Activated T-cell treated with anti-CD3 and anti-CD28 coated beads, Interleukin-2, amount 50 U/mL, for 72 hours (primary cell): ENCODE measurements at places on chromosomes 16 and 17. TPM values are rescaled to one million over a fixed set of nuclear protein-coding genes. Genes with fewer than 3 reads are reported as not detected.

DNA sequence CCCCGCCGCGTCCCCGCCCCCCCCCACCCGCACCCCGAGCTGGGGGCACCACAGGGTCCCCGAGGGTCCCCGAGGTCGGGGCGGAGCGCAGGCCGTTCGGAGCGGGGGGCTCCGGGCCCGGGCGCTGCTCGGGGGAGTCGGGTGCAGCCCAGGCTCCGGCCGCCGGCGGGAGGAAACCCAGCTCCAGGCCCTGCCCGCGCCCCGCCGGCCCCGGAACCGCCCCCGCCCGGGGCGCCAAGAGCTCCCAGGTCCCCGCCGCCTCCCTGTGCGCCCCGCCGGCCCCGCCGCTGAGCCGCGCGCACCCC lies 33.2 kb upstream of the RPH3AL start:
- H3K27ac ChIP-seq, result no peak overlapping the region
- peaks cover 27% of the 10 kb centered on the region for H3K27me3 ChIP-seq
- DNase-seq, result no peak
- H3K4me3 ChIP-seq, result no peak overlapping the region

DNA sequence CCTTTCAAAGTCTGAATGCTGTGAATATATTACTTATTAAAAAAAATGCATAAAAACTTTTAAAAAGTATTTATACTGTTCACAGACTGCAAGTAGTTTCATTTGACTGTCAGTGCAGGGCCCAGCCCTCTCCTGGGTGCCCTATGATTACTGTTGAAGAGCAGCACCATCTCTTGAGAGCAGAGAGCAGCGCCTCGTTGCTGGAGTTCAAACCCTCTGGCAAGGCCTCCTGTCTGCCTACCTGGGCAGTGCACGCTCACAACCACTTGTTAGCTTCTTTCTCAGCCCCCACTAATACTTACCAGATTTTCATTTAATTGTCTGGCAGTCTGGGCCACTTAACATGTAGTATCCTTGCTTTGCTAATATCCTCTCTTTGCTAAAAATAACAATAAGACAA lies 233.4 kb downstream of the PHKB start:
- peaks cover 5% of the 10 kb centered on the region for H3K4me1 ChIP-seq
- H3K27ac ChIP-seq, result no peak overlapping the region
- no peaks in the 10 kb centered on the region for H3K27me3 ChIP-seq

GRCh38 chr16:16042076-16042475 lies 92.7 kb downstream of the ABCC1 start:
- no peak for DNase-seq
- H3K4me3 ChIP-seq, result no peak overlapping the region
- peaks cover 4% of the 10 kb centered on the region for H3K4me1 ChIP-seq
- H3K27ac ChIP-seq, result peak overlapping the region; percentile 35
- H3K36me3 ChIP-seq, result peaks cover 16% of the 10 kb centered on the region

DNA sequence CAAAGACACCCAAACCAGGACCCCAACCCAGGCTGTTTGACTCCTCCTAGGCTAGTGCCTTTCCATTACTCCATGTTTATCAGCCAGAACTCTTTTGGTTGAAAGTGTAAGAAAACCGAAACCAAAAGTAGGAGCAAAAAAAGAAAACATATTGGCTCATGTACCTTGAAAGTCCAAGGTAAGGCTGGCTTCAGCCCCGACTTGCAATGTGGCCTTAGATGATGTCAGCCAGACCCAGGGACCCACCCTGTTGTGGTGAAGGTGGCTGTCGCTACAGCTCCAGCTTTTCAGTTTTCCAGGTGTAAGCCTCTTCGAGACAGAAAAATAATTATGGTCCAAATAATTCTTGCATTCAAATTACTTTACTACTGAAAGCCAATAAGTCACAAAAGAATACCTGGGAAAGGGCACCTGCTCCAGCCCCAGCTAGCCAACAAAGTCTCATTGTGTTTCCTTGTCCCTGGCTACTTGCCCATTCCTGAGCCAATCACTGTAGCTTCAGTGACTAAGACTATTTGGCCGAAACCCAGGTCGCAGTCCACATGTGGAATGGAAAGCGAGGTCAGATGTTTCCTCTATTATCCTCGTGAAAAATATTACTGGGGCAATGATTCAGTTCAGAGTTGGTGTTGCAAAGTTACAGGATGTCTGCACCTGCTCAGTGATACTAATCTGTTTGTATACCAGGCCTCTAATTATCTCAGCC lies 20.7 kb downstream of the DNAH9 start:
- no peaks in the 10 kb centered on the region for H3K27me3 ChIP-seq
- no peak overlapping the region for H3K27ac ChIP-seq
- H3K36me3 ChIP-seq, result peaks cover 1% of the 10 kb centered on the region

DNA sequence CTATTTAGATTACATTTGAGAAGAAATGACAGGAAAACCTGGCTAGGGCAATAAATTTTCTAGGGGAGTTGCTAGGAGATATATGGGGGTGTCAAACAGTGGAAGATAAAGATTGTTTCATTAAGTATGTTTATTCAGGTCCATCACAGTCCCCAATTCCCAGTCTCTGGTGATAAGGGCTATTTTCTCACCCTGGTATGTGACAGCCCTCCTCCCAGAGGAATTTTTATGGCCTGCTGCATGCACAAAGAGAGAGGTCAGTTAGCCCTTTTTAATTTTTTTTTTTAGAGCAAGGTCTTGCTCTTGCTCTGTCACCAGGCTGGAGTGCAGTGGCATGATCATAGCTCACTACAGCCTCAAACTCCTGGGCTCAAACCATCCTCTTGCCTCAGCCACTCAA lies 53.6 kb upstream of the ATF7IP2 start:
- H3K36me3 ChIP-seq, result peaks cover 5% of the 10 kb centered on the region
- H3K27ac ChIP-seq, result no peak overlapping the region
- H3K4me3 ChIP-seq, result no peak overlapping the region
- peaks cover 43% of the 10 kb centered on the region for H3K4me1 ChIP-seq
- no peak for DNase-seq
- H3K27me3 ChIP-seq, result no peaks in the 10 kb centered on the region

DNA sequence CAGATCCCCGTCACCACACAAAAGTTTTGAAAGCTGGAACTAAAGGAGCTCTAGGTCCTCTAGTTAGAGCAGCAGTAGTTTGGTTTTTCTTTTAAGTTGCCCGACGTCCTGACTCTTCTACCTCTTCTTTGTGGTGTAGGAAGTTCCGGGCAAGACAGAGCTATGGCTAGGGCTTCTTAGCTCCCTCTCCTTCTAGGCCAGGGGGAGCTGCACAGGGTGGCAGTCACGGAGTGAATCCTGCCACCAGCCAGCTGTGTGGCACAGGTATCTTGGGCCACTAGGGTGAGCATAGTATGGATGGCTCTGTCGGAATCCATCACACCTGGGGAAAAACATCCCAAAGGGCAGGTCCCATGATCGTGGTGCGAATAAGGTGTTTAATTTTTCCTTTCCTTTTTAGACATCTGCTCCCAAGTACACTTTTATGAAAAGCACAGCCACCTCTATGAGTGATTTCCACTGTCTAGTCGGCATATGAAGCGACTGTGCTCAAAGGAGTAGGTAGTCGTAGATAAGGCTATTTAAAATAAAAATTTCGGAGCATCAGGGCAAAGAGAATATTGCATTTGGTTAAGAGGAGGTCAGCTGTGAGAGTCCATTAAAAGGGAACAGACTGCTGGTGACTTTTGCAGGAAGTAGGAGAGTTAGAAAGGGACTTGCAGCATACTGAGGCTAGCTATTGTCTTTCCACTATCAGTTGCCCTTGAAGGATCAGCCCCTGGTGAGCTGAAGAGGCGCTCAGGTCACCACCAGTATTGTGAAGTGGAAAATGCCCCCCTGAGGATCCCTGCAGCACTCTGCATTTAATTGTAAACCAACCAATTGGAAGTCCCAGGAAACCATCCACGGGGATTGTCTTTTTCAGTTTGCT lies 2.1 kb downstream of the PRKCA start:
- DNase-seq, result peak; percentile 45
- H3K4me1 ChIP-seq, result peaks cover 68% of the 10 kb centered on the region
- H3K4me3 ChIP-seq, result peak overlapping the region; percentile 93

- H3K36me3 ChIP-seq, result peaks cover 3% of the 10 kb centered on the region
- peak overlapping the region; percentile 99 for H3K27ac ChIP-seq
- DNase-seq, result peak; percentile 74
- H3K4me3 ChIP-seq, result peak overlapping the region; percentile 81
These were observed 186.7 kb downstream of the MSI2 start for GRCh38 chr17:57442914-57443571.

- no peak overlapping the region for H3K4me3 ChIP-seq
- peaks cover 17% of the 10 kb centered on the region for H3K36me3 ChIP-seq
- peaks cover 51% of the 10 kb centered on the region for H3K4me1 ChIP-seq
- no peaks in the 10 kb centered on the region for H3K27me3 ChIP-seq
- peak overlapping the region; percentile 87 for H3K27ac ChIP-seq
These were observed 39.2 kb downstream of the CYLD start for GRCh38 chr16:50781043-50781442.

DNA sequence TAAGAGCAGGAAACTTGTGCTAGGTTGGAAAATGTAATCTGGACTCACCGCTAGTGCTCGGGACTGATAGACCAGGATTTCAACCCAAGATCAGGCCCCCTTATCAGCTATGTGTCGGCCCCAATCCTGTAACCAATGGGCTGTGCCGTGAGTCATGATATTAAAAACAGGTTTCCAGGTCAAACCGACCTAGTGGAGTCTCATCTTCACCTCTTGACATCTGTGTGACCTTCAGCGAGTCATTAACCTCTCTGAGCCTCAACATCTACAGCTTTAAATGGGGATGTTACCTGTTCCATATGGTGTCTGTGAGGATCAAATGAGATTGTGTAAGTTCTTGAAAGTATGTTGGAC lies 512 bp downstream of the PMM2 start:
- H3K4me1 ChIP-seq, result peaks cover 51% of the 10 kb centered on the region
- H3K36me3 ChIP-seq, result peaks cover 18% of the 10 kb centered on the region
- H3K27ac ChIP-seq, result peak overlapping the region; percentile 95
- DNase-seq, result peak; percentile 26

DNA sequence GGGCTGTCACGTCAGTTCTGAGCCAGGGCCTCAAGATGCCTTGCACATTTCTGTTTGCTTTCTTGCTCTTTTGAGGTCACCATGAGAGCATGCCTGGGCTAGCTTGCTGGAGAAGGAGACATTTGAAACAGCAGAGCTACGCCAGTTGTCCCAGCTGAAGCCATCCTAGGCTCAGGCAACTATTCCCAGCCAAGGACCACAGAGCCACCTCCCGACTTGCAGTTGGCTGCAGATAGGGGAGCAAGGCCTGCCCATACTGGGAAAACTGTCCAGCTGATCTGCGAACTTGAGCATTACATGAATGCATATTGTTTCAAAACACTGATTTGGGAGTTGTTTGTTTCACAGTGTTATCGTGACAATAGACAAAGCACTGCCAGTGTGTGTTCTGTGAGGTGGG lies 340.8 kb downstream of the XYLT1 start:
- H3K27me3 ChIP-seq, result no peaks in the 10 kb centered on the region
- H3K4me1 ChIP-seq, result peaks cover 5% of the 10 kb centered on the region
- no peak overlapping the region for H3K27ac ChIP-seq

DNA sequence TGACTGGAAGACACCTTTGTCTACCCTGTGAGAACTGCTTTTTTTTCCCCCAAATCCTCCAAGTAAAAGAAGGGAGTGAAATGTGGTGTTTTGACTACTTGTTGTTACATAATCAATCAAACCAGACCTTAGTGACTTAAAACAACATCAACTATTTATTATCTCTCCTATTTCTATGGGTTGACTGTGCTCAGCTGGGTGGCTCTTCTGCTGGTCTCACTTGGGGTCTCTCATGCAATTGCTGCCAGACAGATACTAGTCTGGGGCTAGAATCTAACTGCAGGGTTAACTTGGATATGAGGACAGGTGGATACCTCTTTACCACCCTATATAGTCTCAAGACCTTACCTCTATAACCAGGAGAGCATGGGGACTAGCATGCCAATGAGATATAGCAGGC lies 141.3 kb downstream of the SALL1 start:
- H3K36me3 ChIP-seq, result peaks cover 2% of the 10 kb centered on the region
- no peak overlapping the region for H3K27ac ChIP-seq
- no peaks in the 10 kb centered on the region for H3K4me1 ChIP-seq
- no peak overlapping the region for H3K4me3 ChIP-seq

DNA sequence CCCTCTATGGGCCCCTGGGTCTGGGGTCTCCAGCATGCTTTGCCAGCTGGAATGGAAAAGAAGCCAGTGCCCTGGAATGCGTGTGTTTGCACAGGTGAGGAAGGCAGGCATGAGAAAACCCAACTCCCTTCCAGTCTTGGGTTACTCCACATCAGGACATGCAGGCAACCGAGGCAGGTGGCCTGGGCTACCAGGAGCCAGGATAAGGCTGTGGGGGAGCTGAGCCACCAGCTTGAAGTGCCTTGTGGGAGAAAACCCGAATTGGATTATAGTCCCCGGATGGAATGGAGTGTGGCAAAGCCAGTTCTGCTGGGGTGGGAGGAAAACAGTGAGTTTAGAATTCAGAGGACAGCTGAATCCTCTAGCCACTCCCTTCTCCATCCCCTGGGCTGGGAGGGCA lies 7.2 kb downstream of the SRCIN1 start:
- no peaks in the 10 kb centered on the region for H3K36me3 ChIP-seq
- H3K4me3 ChIP-seq, result no peak overlapping the region
- no peak overlapping the region for H3K27ac ChIP-seq
- DNase-seq, result peak; percentile 61
- peaks cover 31% of the 10 kb centered on the region for H3K4me1 ChIP-seq

DNA sequence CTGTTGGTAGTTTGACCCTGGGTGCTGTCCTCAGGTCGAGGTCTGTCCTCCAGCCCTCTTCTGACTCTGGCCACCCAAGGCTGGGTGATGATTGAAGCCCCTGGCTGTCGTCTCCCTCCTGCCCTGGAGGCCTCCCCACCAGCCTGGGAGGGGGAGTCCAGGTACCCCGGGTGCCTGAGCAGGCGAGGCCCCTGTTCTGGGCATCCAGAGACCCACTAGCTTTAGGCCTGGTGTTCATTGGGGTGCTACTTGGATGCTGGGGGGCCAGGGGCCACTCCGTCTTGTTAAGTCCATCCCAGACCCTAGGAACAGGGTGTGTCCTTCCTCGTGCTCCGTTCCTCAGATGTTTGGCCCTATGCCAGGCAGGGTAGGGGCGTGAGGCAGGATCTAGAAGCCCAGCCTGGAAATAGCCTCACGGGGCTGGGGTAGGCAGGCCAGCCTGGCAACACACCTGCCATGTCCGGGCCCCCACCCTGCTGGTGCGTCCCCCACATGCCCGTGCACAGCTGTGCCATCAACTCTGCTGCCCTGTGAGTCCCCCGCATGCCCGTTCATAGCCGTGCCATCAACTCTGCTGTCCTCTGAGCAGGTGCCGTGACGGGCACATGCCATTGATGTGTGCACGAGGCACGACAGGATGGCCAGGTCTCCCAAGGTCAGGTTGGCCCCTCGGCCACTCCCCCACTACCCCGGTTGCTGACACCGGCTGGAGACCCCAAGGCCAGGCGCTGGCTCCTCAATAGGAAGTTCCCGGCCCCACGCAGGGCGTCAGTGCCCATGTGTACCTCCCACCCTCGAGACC lies 36.9 kb downstream of the GINS2 start:
- H3K4me3 ChIP-seq, result no peak overlapping the region
- no peak for DNase-seq
- no peaks in the 10 kb centered on the region for H3K27me3 ChIP-seq
- no peaks in the 10 kb centered on the region for H3K4me1 ChIP-seq

Gene OTOP3
- not detected for total RNA-seq

Gene TNP2
- total RNA-seq, result not detected

Gene PDE6G
- 4.4 TPM for total RNA-seq

Gene CTNS
- 10.5 TPM for total RNA-seq

Gene KRTAP17-1
- total RNA-seq, result not detected

Gene ANKS3
- 20.6 TPM for total RNA-seq

Gene IST1
- total RNA-seq, result 190 TPM

Gene IRX5
- total RNA-seq, result 0.74 TPM

Gene TSNAXIP1
- total RNA-seq, result 0.39 TPM

Gene MYOCD
- total RNA-seq, result not detected

Gene NOL3
- total RNA-seq, result 30.6 TPM
